ENCODE measurements at places on chromosomes 11 and 22. TPM values are rescaled to one million over a fixed set of nuclear protein-coding genes. Genes with fewer than 3 reads are reported as not detected.

- H3K27me3 ChIP-seq: no peaks in the 10 kb centered on the region
- H3K27ac ChIP-seq: no peak overlapping the region
- DNase-seq: no peak
- no peaks in the 10 kb centered on the region for H3K36me3 ChIP-seq
These were observed 666.6 kb downstream of the LUZP2 start for GRCh38 chr11:25163421-25163820.

- DNase-seq: peak; percentile 74
- H3K36me3 ChIP-seq: no peaks in the 10 kb centered on the region
- no peak overlapping the region for H3K4me3 ChIP-seq
- no peak overlapping the region for H3K27ac ChIP-seq
- no peaks in the 10 kb centered on the region for H3K4me1 ChIP-seq
These were observed 23.5 kb upstream of the TH start for GRCh38 chr11:2194877-2195755.

GRCh38 chr22:20957683-20958431, 9.2 kb upstream of the AIFM3 start:
- H3K4me3 ChIP-seq: peak overlapping the region; percentile 61
- DNase-seq: peak; percentile 44
- H3K4me1 ChIP-seq: peaks cover 28% of the 10 kb centered on the region
- no peaks in the 10 kb centered on the region for H3K27me3 ChIP-seq
- H3K36me3 ChIP-seq: no peaks in the 10 kb centered on the region

DNA sequence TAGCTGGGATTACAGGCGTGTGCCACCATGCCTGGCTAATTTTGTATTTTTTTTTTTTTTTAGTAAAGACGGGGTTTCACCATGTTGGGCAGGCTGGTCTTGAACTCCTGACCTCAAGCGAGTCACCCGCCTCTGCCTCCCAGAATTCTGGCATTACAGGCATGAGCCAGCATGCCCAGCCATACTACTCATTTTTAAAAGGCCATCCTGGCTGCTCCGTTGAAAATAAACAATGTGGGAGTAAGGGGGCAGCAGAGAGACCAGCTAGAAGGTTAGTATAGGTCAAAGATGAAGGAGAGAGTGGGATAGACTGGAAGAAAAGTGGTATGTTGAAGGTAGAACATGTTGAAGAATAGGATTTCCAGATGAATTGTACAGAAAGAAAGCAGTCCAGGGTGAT, 17.6 kb upstream of the LIN7C start:
- H3K27me3 ChIP-seq: no peaks in the 10 kb centered on the region
- no peaks in the 10 kb centered on the region for H3K36me3 ChIP-seq
- no peak overlapping the region for H3K4me3 ChIP-seq

DNA sequence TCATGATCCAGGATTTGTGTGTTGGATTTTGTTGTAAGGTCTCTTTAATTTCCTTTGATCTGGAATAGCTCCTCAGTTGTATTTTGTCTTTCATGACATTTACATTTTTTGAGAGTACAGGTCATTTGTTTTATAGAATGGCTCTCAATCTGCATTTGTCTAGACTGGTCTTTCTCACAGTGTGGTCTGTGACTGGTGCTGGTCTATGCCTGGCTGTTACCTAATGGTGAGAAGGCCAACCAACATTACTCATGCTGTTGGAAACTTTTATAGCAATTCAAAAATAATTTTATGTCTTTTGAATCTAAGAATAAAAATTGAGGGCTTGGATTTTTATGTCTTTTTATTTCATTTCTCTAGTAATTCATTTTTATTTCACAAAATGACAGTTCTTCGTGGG, 3.9 kb upstream of the NCR3LG1 start:
- H3K27me3 ChIP-seq: no peaks in the 10 kb centered on the region
- H3K4me1 ChIP-seq: peaks cover 10% of the 10 kb centered on the region
- H3K27ac ChIP-seq: no peak overlapping the region
- H3K36me3 ChIP-seq: no peaks in the 10 kb centered on the region
- DNase-seq: no peak

The OR51B5 gene
- not detected for polyA plus RNA-seq

The DGAT2 gene
- polyA plus RNA-seq: 152 TPM

The ADM2 gene
- 2.8 TPM for polyA plus RNA-seq

GRCh38 chr11:78748918-78749690, 174.4 kb upstream of the NARS2 start:
- H3K27ac ChIP-seq: no peak overlapping the region
- H3K36me3 ChIP-seq: no peaks in the 10 kb centered on the region
- H3K27me3 ChIP-seq: no peaks in the 10 kb centered on the region
- H3K4me1 ChIP-seq: no peaks in the 10 kb centered on the region
- no peak overlapping the region for H3K4me3 ChIP-seq

The ADORA2A gene
- 3.4 TPM for polyA plus RNA-seq

- DNase-seq: no peak
- no peaks in the 10 kb centered on the region for H3K27me3 ChIP-seq
- H3K4me1 ChIP-seq: peaks cover 2% of the 10 kb centered on the region
- peak overlapping the region; percentile 8 for H3K27ac ChIP-seq
- no peak overlapping the region for H3K4me3 ChIP-seq
- no peaks in the 10 kb centered on the region for H3K36me3 ChIP-seq
These were observed 65.1 kb downstream of the ZNRF3 start for GRCh38 chr22:28948424-28948823.

The KIF18A gene
- 0.18 TPM for polyA plus RNA-seq

- no peak overlapping the region for H3K27ac ChIP-seq
- no peak for DNase-seq
- H3K36me3 ChIP-seq: no peaks in the 10 kb centered on the region
- no peak overlapping the region for H3K4me3 ChIP-seq
These were observed 80.5 kb downstream of the TP53I11 start for GRCh38 chr11:44870181-44870580.

DNA sequence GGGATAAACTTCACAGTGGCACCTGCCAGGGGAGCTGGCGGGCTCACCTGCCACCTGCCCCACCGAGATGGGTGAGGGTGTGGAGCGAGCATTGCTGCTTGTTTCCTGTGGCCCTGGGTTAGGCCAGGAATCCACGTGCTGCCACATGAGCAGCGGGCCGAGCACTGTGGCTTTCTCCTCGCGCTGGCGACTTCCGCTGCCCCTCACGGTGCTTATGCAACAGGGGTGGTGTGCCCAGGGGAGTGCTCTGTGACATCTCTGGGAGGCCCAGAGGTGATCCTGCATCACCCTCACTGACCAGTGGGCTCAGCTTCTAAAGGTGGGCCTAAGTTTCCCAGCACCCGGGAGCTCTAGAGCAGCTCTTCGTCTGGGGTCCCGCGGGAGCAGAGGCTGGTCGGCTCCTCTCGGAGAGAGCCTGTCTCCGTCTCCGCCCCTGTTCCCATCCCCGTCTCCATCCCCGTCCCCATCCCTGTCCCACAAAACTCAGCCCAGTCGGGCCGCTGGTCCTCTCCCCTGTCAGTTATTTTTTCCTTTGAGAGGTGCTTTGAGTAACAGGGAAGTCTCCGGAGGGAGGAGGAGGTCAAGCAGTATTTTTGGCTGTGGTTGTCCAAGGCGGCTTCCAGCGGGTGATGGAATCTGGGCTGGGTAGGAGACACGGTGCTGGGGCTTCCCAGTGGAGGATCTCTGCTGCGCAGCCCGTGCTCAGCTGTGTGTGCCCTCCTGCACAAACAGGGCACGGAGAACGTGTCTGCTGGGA, 42.5 kb downstream of the AP2A2 start:
- peaks cover 14% of the 10 kb centered on the region for H3K4me1 ChIP-seq
- no peaks in the 10 kb centered on the region for H3K27me3 ChIP-seq
- no peak overlapping the region for H3K27ac ChIP-seq
- peaks cover 4% of the 10 kb centered on the region for H3K36me3 ChIP-seq

The AP5B1 gene
- 5.2 TPM for polyA plus RNA-seq

GRCh38 chr11:128865490-128865889, 1.6 kb downstream of the KCNJ1 start:
- H3K4me3 ChIP-seq: no peak overlapping the region
- no peak overlapping the region for H3K27ac ChIP-seq
- DNase-seq: no peak
- no peaks in the 10 kb centered on the region for H3K36me3 ChIP-seq
- H3K4me1 ChIP-seq: no peaks in the 10 kb centered on the region

DNA sequence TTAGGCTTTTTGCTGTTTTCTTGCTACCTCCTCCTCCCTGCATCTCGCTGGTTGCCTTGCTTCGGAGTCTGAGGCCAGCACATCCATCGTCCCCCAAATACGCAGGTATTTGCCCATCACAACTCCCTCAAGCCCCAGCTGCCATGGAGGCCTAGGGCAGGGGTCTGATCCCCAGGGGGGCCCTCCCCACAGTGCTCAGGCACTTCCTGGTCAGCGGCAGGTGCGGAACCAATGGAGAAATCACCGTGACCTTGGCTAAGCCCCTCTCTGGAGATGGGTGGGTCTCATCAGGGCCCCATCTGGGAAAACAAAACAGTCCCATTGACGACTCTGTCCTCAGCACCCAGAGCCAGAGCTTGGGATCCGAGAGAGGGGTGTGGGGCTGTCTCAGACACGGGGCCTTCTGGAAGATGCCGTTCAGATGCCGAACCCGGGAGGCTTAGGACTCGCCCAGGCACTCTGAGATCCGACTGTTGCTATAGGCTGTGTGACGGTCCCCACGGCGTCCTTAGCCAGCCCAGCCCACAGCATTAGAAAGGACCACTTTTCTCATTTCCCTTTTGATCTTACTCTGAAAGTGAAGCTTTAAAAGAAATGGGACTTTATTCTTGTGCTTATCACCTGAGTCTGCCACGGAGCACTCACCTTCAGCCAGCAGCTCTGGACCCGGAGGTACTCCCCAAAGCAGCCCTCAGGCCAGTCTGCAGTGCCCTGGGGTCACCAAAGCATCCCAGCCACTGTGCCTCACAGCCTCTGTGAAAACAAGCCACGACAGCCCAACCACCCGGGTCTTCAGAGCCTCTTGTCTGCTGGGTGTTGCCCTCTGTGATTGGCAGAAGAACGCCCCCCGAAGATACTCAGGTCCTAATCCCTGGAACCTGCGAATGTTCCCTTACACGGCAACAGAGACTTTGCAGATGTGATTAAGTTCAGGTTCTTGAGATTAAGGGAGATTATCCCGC, 61.2 kb upstream of the SLC22A12 start:
- no peak overlapping the region for H3K27ac ChIP-seq
- H3K36me3 ChIP-seq: no peaks in the 10 kb centered on the region
- no peaks in the 10 kb centered on the region for H3K27me3 ChIP-seq

The KCNK7 gene
- polyA plus RNA-seq: 0.32 TPM

GRCh38 chr22:49425356-49425755, 402.3 kb downstream of the BRD1 start:
- no peaks in the 10 kb centered on the region for H3K4me1 ChIP-seq
- no peaks in the 10 kb centered on the region for H3K36me3 ChIP-seq
- no peak overlapping the region for H3K27ac ChIP-seq
- no peak for DNase-seq
- no peak overlapping the region for H3K4me3 ChIP-seq

The SLC17A6 gene
- not detected for polyA plus RNA-seq

- no peaks in the 10 kb centered on the region for H3K36me3 ChIP-seq
- H3K4me1 ChIP-seq: peaks cover 13% of the 10 kb centered on the region
- no peaks in the 10 kb centered on the region for H3K27me3 ChIP-seq
- H3K4me3 ChIP-seq: no peak overlapping the region
- peak; percentile 17 for DNase-seq
- H3K27ac ChIP-seq: no peak overlapping the region
These were observed 51.1 kb upstream of the THY1 start for GRCh38 chr11:119473901-119474681.

- no peak for DNase-seq
- H3K4me3 ChIP-seq: no peak overlapping the region
- no peak overlapping the region for H3K27ac ChIP-seq
- H3K36me3 ChIP-seq: no peaks in the 10 kb centered on the region
- peaks cover 4% of the 10 kb centered on the region for H3K4me1 ChIP-seq
These were observed 47.9 kb downstream of the ARHGAP32 start for GRCh38 chr11:129144256-129144655.

The RNF215 gene
- polyA plus RNA-seq: 4.4 TPM

DNA sequence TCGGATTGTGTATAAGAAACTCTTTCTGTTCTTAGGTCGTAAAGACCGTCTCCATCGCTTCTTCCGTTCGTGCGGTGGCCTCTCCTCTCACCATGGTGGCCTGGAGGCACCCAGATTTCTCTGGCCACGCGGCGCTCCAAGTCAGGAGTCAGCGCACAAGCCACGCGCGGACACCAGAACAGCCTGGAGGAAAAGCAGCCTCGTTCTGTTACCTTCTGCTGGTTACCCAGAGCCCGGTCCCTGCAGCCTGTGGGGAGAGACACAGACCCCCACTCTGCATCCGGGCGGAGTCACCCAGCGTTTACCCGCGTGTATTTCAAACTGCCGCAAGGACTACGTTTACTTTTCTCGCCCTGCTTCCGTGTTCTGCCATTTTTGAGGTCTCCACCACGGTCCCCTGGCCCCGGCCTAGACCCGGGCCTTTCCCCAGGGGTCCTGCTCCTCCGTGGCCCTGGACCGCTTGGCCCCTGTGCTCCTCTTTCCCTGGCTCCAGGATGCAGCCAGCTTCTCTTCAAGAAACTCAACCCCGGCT, 776.1 kb downstream of the BRD1 start:
- DNase-seq: no peak
- no peaks in the 10 kb centered on the region for H3K36me3 ChIP-seq
- H3K4me1 ChIP-seq: no peaks in the 10 kb centered on the region
- H3K27ac ChIP-seq: no peak overlapping the region
- H3K27me3 ChIP-seq: no peaks in the 10 kb centered on the region
